ENCODE measurements at places on chromosomes 1 and 21. TPM values are rescaled to one million over a fixed set of nuclear protein-coding genes. Genes with fewer than 3 reads are reported as not detected.

DNA sequence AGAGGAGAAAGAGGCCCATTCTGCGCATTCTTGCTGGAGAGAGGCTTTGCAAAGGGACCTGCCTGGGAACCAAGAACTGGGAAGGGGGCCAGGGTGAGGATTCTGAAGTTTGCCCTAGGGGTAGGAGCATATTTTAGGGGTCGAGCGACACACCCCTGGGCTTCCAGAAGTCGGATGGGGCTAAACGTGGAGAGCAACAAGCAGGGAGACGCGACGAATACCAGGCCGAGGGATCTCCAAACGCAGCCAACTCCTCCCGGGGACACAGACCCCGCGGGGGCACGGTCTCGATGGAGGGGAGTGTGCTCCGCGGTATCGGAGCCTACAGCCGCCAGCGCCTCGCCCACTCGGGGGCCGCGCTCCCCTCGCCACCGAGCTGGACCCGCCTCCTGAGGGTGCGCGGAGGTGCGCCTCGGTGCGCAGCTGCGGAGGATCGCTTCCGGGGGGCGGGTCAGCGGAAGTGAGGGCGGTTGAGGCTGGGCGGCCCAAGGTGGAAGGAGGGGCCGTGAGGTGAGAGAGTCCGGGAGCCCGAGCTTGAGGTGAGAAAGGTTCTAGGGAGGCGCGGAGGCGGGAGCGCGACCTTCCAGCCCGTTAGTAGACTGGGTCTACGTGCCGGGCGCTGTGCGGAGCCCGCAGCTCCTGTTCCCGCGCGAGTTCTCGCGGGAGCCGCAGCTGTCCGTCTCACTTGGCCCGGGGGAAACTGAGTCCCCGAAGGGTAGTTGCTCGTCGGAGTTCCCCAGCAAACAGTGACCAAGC is at the start of gene MTFR1L:
TSS of gene MTFR1L (plus strand) at position 464 of the 756 bp plus-strand sequence. CDS start 3,151 bp downstream, outside the sequence.
- peak; percentile 90 for DNase-seq

- no peak for DNase-seq
Measured at GRCh38 chr21:14889080-14889810, 175.6 kb downstream of the NRIP1 start.

The IFI44L gene
- polyA plus RNA-seq: 2.4 TPM

The SPATA46 gene
- 0.06 TPM for polyA plus RNA-seq

The TMEM125 gene
- polyA plus RNA-seq: 0.76 TPM

The MECR gene
- polyA plus RNA-seq: 12.9 TPM

DNA sequence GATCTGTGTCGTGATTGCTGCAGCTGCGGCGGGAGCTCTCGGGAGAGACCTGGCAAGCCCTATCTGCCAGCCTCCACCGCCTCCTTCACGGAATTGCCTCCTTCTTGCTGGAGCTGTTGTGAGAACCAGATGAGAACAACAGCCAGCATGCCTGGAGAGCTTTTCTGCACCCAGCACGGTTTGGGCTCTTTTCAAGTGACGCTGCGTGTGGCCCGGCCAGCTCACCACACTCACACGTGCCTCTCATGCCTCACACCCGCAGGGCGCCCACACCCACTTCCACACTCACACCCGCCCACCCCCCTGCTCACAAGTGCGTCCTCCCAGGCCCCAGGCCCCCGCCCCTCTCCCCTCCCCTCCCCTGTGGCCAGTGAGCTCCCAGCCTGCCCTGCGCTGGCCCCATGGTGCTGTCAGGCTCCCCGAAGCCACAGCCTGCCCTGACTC is 135.7 kb upstream of the RUNX3 start:
- DNase-seq: no peak

DNA sequence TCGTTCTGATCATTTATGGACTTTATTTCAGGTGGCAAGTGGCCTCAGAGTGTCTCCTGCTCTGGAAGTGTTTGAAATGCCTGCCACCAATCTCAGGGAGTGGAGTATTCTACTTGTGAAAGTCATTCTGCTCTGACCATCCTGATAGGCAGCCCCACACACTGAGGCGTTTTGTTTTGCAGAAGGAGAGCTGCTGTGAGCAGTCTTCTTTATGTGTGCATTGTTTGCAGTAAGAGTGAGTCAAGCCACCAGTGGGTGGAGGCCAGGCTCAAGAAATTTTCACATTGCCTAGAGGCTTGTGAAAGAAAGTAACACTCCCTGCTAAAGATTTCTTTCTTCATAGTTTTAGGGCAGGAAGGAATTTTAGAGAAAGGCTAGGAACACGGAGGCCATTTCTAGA is 204.4 kb downstream of the SLC35F3 start:
- DNase-seq: no peak

- no peak for DNase-seq
Measured at GRCh38 chr1:151635479-151636072, 23.7 kb downstream of the SNX27 start.

DNA sequence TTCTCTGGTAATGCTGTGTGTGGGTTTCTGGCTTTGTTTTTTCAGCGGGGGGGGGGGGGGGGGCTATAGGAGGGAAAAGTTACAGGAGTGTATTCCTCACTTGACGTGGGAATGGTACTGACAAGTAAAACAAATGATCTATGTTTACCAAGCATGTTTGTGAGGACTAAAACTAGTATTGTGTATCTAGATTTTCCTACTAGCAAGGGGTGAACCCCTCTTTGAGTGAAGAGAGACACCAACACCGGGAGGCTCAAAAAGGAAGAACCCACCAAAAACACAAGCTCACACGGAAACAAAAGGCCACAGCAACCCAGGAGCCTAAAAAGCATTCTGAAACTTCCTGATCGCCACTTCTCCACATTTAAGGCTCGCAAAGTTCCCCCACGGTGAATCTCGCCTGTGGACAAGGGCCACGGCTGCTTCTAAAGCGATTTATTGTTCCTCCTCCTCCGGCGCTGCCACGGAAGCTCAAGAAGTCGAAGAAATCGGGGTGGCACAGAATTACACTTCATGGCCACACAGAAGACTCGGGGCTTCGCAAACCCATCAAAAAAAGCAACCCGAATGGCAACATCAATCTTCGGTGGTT is 703 bp downstream of the PUM1 start:
- peak; percentile 62 for DNase-seq

DNA sequence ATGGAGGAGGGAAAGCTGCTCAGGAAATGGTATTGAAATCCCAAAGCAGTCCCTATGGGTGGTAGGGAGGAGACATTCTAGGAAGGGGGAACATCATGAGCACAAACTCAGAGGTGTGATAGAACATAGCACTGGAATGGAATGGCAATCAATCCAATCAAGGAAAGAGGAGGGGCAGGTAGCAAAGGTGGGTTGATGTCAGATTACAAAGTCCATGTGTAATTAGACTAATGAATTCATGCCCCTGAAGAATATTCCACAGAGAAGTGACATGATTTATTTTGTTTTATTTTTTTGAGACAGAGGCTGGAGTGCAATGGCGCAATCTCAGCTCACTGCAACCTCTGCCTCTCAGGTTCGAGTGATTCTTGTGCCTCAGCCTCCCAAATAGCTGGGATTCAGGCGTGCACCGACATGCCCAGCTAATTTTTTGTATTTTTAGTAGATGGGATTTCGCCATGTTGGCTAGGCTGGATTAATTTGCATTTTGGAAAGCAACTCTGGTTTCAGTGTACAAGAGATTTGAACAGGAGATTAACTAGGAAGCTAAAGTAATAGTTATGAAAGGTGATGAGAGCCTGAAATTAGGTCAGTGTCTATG is 36.1 kb downstream of the DEGS1 start:
- DNase-seq: no peak

GRCh38 chr1:70401974-70402373 is 9.1 kb upstream of the CTH start:
- DNase-seq: no peak

DNA sequence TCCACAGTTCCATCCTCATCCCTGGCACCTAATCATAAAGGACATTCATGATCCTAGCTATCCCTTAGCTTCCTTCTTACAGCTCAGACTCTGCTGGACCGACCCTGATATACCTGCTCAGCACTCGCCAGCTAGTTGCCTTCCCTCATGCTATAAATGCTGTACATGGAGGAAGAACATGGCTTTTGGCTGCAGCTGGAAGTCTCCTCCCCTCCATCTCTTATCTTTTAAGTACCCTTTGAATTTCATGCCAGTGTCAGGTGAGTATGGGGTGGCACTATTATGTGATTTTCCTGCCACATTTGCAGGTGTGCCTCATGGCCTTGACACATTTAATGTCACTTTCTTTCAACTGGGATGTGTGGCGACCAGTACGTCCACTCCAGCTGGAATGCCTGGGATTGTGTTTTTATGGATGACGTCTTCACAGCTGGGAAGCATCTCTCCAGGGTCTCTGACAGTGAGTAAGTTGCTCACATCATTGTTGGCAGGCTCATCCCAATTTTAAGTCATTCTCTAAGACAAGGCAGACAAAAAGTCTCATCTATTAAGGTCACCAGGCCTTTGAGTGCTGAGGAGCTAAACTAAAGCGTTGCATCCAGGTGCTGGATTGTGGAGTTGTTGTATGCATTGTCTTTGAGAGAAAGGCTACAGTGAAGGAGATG is 43.4 kb downstream of the RUNX1 start:
- DNase-seq: no peak

The FCRL4 gene
- not detected for polyA plus RNA-seq

Measured in liver (tissue), 10 donors.